NCI-H524 (cell line): ENCODE measurements at places on chromosomes 13 and 19.
A peak's percentile ranks its signal among the peaks of the same experiment; 100 is the strongest.

DNA sequence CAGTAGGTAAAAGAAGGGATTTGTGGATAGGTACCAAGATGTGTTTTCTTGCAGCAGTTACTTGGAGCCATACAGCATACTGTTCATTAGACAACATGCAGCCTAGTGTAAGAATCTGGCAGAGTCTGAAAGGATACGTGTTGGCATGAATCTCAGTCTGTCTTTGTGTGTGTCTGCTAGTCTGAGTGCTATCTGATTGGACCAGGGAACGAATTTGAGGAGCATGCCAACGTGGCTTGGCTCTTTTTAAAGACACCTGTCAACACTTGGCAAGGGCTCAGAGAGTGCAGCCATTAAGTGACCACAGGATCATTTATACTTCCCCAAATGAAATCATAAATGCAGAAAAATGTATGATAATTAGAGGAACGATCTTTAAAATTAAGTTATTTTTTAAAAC, 27.6 kb upstream of the ATXN8OS start:
- DNase-seq, result no peak

DNA sequence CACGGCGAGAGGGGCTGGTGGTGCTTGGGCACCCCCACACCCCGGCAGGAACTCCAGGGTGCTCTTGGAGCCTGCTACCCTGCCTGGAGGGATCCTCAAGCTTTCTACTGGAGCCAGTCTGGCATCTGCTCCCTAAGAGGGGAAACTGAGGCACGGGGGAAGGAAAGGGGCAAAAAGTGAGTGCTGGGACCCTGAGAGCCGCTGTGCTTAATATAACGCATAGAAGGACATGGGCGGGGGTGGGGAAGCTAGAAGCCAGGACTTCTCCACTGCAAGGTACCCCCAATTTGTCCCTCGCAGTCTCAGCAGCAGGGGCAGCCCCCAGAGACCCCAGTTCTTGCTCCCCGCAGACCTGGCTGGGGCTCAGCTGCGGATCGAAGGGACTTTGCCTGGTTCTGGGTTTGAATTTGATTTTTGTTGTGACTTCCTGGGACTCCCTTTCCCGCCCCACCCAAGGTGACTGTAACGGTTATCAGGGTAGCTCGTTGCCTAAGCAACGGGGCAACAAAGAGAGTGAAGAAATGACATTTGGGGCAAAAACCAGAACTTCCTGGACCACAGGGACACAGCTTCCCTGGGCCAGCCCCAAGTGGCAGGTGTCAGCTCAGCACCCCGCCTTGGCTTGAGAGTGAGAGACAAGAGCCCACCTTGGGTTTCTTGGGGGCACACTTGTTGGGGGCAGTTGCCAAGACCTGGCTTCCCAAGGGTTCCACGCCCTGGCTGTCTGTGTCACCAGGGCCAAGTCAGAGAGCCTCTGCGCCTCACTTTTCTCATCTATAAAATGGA, 638 bp downstream of the ADGRE5 start:
- no peak for DNase-seq

GRCh38 chr19:32988724-32989123, 16.7 kb downstream of the FAAP24 start:
- no peak for DNase-seq

DNA sequence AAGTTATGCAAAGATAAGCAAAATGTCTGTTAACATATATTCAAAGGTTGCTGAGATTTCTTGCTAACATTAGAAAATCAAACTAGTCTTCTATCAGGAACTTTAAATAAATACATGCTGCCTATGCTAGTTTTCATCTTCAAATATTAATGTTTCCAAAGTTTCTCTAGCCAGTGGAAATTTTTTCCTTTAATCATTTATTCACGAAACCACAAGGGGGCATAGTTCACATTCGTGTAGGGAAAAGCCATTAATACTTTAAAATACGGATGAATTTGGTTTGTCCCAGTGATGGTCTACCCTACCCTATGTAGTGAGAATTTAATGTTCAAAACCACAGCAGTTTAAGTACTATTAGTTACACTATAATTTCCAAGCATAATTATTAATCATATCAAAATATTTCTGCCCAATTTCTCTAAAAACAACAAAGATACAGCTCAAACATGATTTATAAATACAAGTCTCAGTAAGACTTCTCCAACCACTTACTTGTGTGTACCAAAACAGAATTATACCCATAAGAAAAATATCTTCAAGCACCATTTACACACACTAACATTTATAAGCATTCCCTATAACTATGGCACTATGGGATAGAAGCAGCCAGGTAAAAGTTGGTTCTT, 16.2 kb downstream of the NUFIP1 start:
- DNase-seq, result peak; percentile 30

- no peak for DNase-seq
These were observed 2.5 kb upstream of the BCAT2 start for GRCh38 chr19:48813123-48813913.

DNA sequence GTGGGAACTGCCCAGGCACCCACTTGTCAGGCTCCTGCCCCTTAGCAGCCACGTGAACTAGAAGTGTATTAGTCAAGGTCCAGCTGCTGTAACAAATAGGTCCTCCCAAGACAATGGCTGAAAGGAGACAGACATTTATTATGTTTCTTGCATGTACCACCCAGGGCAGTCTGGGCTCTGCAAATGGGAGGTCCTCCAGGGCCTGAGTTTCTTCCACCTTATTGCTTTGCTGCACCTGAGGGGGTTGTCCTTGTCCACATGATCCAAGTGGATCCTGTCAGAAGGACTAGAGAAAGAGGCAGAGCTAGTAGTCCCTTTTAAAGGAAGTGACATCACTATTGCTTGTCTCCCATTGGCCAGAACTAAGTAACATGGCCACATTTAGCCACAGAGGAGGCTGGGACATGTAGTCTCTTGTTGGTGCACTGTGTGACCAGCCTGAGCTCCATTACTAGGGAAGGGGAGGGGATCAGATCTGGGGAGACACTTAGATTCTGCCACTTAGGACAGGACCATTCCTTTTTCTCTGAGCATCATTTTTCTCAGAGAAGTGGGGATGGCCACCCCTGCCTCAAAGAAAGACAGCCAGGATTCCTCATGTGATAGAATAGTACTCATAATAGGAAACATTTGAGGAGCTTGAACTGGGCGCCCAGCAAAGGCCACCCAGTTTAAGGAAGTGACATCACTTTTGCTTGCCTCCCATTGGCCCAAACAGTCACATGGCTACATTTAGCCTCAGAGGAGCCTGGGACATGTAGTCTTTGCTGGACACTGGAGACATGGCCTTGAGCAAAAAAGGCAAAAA, 15.1 kb downstream of the CC2D1A start:
- DNase-seq, result peak; percentile 64

DNA sequence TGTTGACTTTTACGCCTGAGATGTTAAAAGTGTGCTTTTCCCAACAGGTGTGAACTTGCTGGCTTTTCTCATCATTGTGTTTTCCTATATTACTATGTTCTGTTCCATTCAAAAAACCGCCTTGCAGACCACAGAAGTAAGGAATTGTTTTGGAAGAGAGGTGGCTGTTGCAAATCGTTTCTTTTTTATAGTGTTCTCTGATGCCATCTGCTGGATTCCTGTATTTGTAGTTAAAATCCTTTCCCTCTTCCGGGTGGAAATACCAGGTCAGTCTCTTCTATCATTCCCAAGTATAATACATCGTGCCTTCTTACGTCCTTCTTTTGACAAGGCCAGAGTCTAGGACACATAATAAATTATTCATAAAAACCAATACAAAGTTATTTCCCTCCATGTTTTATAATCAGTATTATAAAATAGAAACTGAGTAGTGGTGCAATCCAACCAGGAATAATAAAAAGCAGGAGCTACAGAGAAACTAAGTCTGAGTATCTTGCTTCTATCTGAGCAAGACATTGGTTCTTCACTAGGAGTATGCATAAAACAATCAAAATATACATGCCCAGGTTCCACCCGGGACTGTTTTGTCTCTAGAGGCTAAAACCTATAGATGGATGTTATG, 57.9 kb downstream of the RXFP2 start:
- peak; percentile 65 for DNase-seq

DNA sequence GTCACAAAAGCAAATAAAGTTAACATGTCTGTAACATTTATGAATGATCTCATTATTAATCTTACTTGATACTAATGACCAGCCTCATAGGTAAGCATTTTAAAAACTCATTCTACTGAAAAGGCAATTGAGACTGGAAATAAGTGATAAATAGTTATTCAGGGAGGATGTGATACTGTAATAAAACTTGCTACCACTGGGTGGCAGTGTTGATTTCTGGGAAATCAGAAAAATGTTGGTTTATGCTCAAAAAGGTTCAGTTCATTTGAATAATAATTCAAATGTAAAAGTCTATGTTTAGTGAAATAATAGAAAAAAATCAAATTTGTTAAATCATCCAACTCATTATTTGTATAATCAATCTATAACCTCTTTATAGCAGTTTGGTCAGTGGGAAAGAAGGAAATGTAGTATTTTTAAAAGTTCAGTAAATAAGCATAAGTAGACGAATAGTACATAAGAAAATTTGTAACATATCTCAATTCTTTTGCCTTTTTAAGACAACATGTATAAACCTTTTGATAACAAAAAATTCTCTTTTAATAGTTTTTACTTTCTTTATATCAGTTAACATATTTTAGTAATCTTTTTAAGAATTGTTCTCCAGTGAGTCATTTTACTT, 9.6 kb downstream of the ABHD13 start:
- peak; percentile 24 for DNase-seq

- DNase-seq, result no peak
These were observed at the start of gene CBLC for GRCh38 chr19:44777715-44778347. Gene CBLC (plus strand): TSS chr19:44777890. CDS start chr19:44777932, 42 bp downstream.

- peak; percentile 74 for DNase-seq
These were observed 2.7 kb downstream of the DACH1 start for GRCh38 chr13:71864094-71864985.

GRCh38 chr13:71867131-71867814, at the start of gene DACH1:
Gene DACH1 (minus strand): TSS chr13:71867204.
- DNase-seq, result peak; percentile 97

DNA sequence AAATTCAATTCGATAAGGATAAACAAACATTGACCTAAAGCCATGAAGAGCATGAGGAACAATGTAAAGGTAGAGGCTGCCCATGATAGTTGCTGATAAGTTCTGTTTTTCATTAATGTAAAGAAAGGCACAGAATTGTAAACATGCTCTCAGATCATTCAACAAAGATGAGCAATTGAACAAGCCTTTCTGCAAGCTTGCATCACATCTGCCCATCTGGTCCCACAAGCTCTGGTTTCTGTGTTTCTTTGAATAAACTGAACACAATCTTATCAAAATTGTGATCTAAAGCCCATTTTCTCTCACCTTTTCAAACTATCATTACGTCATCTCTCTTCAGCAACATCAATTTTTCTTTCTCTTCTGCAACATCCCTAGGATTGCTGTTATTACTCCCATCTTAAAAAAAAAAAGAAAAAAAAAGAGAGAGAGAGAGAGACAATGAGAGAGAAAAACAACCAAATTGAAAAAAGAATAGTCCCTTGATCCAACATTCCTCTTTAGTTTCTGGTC, 487.2 kb upstream of the GPC6 start:
- DNase-seq, result no peak

DNA sequence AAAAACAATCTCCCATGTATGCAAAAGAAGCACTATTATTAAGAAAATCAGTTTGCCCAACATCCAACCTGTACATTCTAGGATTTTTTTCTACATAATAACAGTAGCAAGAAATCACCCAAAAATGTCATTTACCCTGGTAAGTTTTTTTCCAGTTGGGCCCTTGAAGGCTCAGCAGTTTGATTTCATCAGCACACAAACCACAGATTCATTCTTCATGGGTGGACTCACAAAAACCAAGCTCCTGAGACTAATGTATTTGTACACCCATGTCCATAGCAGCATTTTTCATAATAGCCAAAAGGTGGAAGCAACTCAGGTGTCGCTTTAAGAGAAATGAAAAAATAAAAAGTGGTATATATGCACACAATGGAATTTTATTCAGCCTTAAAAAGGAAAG, 210.1 kb downstream of the TBC1D4 start:
- no peak for DNase-seq

DNA sequence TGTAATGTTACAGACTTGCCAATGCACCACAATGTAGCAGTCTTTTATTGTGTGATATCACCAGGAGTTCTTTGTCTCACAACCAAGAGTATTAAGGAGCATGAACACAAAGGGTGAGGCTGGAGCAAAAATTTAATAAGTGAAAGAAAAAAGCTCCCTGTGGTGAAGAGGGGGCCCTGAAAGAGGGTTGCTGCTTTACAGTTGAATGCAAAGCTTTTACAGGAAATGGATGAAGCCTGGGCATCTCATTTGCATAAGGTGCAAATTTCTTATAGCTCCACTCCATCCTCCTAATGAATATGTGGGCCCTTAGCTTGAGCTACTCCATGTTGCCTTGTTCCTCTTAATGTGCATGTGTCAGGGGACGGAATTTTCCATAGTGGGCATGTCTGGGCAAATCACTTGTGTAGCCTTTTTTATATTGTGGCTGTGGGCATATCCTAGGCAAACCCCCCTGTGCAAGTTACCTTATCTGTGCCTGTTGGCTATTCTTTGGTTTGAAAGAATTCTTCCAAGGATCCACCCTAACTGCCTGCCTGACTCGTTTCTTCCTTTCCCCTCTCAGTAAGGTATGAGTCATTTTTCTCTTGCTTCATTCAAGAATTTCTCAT, 45.3 kb upstream of the TRPC4 start:
- no peak for DNase-seq

DNA sequence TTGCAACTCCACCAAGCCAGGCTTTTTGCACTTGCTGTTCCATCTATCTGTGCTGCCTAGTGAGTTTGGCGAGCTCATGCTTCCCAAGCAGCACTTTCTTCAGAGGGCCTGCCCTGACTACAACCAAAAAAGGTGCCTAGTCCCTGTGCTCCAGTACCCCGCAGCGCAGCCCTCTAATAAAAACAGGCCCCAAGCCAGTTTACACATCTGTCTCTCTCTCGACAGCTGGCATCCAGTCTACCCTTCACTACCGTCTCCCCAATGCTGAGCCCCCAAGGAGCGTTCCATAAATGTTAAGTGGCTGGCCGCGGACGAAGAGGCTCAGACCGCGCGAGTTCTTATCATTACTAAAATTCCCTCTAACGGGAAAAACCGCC, 512 bp downstream of the MED4 start:
- DNase-seq, result no peak

- peak; percentile 64 for DNase-seq
These were observed 47.4 kb upstream of the RCBTB2 start for GRCh38 chr13:48580185-48580803.

- DNase-seq, result no peak
These were observed 373 bp downstream of the TNFAIP8L1 start for GRCh38 chr19:4639531-4640246.

GRCh38 chr19:9054765-9055164, 32.1 kb upstream of the OR1M1 start:
- DNase-seq, result no peak

- peak; percentile 87 for DNase-seq
These were observed 1346.0 kb upstream of the SPRY2 start for GRCh38 chr13:81686877-81687276.

- DNase-seq, result no peak
These were observed 421.6 kb upstream of the KLF12 start for GRCh38 chr13:74555651-74556420.
